Esophagus muscularis mucosa (tissue), 4 donors: ENCODE measurements at places on chromosomes 11 and 22. TPM values are rescaled to one million over a fixed set of nuclear protein-coding genes. Genes with fewer than 3 reads are reported as not detected.

The CARD16 gene
- 3.4 TPM for total RNA-seq

The TRIM51 gene
- total RNA-seq = not detected

GRCh38 chr11:95483339-95483738 is 252.3 kb upstream of the SESN3 start:
- no peak overlapping the region for H3K4me3 ChIP-seq
- H3K4me1 ChIP-seq = no peaks in the 10 kb centered on the region
- no peaks in the 10 kb centered on the region for H3K27me3 ChIP-seq
- H3K27ac ChIP-seq = no peak overlapping the region
- no peaks in the 10 kb centered on the region for H3K36me3 ChIP-seq
- DNase-seq = no peak

DNA sequence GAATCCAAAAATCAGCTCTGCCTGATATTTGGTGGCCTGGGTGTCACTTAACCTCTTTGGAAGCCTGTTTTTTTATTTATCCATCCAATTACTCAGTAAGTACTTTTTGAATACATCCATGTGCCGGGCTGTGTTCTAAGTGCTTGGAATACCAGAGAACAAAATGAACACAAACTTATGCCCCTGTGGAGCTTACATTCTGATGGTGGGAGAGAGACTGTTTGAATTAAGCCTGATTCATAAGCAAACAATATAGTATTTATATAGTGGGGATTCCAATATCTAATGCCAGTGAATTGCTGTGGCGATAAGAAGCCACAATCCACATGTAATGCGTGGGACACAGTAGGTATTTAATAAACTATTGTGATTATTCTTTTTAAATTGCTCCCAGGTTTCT is 19.4 kb downstream of the KCNJ5 start:
- no peak overlapping the region for H3K27ac ChIP-seq
- no peak for DNase-seq
- peaks cover 30% of the 10 kb centered on the region for H3K27me3 ChIP-seq
- no peak overlapping the region for H3K4me3 ChIP-seq
- peaks cover 9% of the 10 kb centered on the region for H3K4me1 ChIP-seq

The MALAT1 gene
- 5,071 TPM for total RNA-seq

The RAB36 gene
- total RNA-seq = 5.0 TPM

The MMP27 gene
- total RNA-seq = 0.33 TPM

The SLC22A8 gene
- total RNA-seq = not detected

DNA sequence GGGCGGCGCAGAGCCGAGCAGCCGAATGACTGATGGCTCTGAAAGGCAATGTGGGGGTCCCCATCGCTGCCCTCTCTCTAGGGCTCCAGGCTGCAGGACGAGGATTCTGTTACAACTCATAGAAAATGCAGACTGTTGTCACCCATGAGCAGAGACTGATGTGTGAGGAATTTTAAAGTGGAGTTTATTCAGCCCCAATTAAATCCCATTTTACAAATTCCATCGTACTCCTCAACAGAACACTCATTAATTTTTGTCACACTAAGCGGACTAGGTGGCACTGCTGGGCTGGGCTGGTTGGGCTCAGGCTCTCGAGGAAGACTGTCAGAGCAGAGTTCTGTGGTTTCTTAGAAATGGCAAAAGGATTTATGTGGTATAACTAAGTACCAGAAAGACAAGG is 102.6 kb upstream of the SPON1 start:
- no peak for DNase-seq
- H3K27me3 ChIP-seq = no peaks in the 10 kb centered on the region
- no peak overlapping the region for H3K27ac ChIP-seq
- no peaks in the 10 kb centered on the region for H3K4me1 ChIP-seq
- H3K36me3 ChIP-seq = no peaks in the 10 kb centered on the region

The LSP1 gene
- total RNA-seq = 10.3 TPM

DNA sequence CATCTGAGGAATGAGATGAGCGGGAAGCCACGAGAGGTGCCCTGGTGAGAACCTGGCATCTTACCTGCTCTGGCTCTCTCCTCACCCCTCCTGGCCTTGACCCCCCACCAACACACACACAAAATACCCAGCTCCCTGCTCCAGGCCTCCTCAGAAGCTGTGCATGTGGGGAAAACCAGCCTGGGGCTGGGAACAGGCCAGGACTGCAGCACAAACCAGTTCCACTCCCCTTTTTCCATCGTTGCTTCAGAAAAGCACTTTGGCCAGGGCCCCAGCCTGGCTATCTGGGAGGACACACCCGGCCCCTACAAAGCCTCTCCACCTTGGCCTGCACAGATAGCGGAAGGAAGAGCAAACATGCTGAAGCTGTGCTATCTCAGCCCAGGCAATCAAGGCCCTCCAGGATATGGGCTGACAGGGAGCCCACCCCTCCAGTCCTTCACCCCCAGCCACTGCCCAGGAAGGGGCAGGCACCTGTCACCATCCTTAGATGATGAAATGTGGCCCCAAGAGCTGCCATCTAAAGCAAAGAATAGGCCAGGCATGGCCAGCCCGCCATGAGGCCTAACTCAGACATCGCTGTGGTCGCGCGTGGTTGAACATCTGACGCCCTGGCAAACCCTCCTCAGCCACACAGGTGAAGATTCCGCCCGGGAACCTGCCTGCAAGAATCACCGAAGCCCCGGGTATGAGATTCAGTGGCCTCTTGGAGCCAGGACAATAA is 35.4 kb downstream of the PISD start:
- no peaks in the 10 kb centered on the region for H3K27me3 ChIP-seq
- peak overlapping the region; percentile 35 for H3K27ac ChIP-seq
- H3K36me3 ChIP-seq = peaks cover 7% of the 10 kb centered on the region
- no peak for DNase-seq
- no peak overlapping the region for H3K4me3 ChIP-seq

- DNase-seq = no peak
- peaks cover 13% of the 10 kb centered on the region for H3K36me3 ChIP-seq
- peak overlapping the region; percentile 18 for H3K4me3 ChIP-seq
- H3K4me1 ChIP-seq = peaks cover 41% of the 10 kb centered on the region
These were observed 26.3 kb upstream of the GNB1L start for GRCh38 chr22:19880786-19881569.
